Colonic mucosa (tissue), 4 donors: ENCODE measurements at places on chromosomes 1 and 21. TPM values are rescaled to one million over a fixed set of nuclear protein-coding genes. Genes with fewer than 3 reads are reported as not detected.

GRCh38 chr1:220979371-220979770, 100.1 kb downstream of the HLX start:
- no peak overlapping the region for H3K4me3 ChIP-seq
- DNase-seq, result no peak
- no peaks in the 10 kb centered on the region for H3K4me1 ChIP-seq
- H3K27me3 ChIP-seq, result no peaks in the 10 kb centered on the region
- H3K36me3 ChIP-seq, result no peaks in the 10 kb centered on the region
- H3K27ac ChIP-seq, result no peak overlapping the region

GUCA2A gene
- 195 TPM for total RNA-seq

- no peak overlapping the region for H3K4me3 ChIP-seq
- no peaks in the 10 kb centered on the region for H3K4me1 ChIP-seq
- H3K36me3 ChIP-seq, result no peaks in the 10 kb centered on the region
- no peaks in the 10 kb centered on the region for H3K27me3 ChIP-seq
Observed at GRCh38 chr1:55589671-55590297, 374.6 kb upstream of the USP24 start.

- no peak overlapping the region for H3K4me3 ChIP-seq
- no peaks in the 10 kb centered on the region for H3K27me3 ChIP-seq
- H3K4me1 ChIP-seq, result no peaks in the 10 kb centered on the region
- no peak for DNase-seq
Observed at GRCh38 chr1:196309386-196309785, 298.9 kb downstream of the KCNT2 start.

- H3K27me3 ChIP-seq, result no peaks in the 10 kb centered on the region
- no peak overlapping the region for H3K27ac ChIP-seq
- H3K4me1 ChIP-seq, result no peaks in the 10 kb centered on the region
- H3K36me3 ChIP-seq, result no peaks in the 10 kb centered on the region
Observed at GRCh38 chr21:45421071-45421845, 16.3 kb downstream of the COL18A1 start.

GRCh38 chr1:27816921-27817630, 13.5 kb upstream of the PPP1R8 start:
- peak overlapping the region; percentile 37 for H3K27ac ChIP-seq
- no peaks in the 10 kb centered on the region for H3K27me3 ChIP-seq
- H3K4me1 ChIP-seq, result no peaks in the 10 kb centered on the region

- DNase-seq, result peak; percentile 65
- H3K4me3 ChIP-seq, result no peak overlapping the region
- H3K27ac ChIP-seq, result peak overlapping the region; percentile 87
- no peaks in the 10 kb centered on the region for H3K27me3 ChIP-seq
- no peaks in the 10 kb centered on the region for H3K36me3 ChIP-seq
Observed at GRCh38 chr1:225440380-225441221, 12.8 kb upstream of the LBR start.

DNM3 gene
- 1.7 TPM for total RNA-seq

GRCh38 chr1:110118636-110119396, 6.6 kb downstream of the UBL4B start:
- no peak overlapping the region for H3K4me3 ChIP-seq
- H3K27me3 ChIP-seq, result no peaks in the 10 kb centered on the region
- no peak overlapping the region for H3K27ac ChIP-seq
- no peaks in the 10 kb centered on the region for H3K4me1 ChIP-seq

GRCh38 chr1:89834083-89834704, 13.4 kb downstream of the LRRC8D start:
- DNase-seq, result no peak
- no peak overlapping the region for H3K4me3 ChIP-seq
- no peak overlapping the region for H3K27ac ChIP-seq
- no peaks in the 10 kb centered on the region for H3K27me3 ChIP-seq
- no peaks in the 10 kb centered on the region for H3K36me3 ChIP-seq
- no peaks in the 10 kb centered on the region for H3K4me1 ChIP-seq

- no peak for DNase-seq
- no peak overlapping the region for H3K4me3 ChIP-seq
- H3K27ac ChIP-seq, result no peak overlapping the region
Observed at GRCh38 chr1:220241072-220241663, 31.1 kb downstream of the RAB3GAP2 start.

DNA sequence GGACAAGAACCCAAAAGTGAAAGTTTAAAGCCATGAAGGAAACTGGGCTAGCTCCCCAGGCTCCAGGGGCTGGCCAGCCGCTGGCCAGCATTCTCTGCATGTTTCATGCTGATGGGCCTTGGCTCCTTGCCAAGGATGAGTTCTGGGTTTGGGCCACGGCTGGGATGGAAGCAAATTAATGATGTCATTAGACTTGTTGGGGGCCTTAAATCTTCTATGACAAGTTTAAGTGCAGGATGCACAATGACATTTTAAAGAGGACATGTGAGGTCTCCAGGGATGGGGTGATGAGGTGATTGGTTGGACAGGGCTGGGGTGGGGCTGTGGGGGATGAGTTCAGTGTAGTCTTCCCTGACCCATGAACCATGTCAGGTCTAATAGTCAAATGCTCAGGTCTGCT, 199.6 kb downstream of the TRABD2B start:
- no peak overlapping the region for H3K4me3 ChIP-seq
- H3K27me3 ChIP-seq, result no peaks in the 10 kb centered on the region
- H3K4me1 ChIP-seq, result no peaks in the 10 kb centered on the region
- H3K27ac ChIP-seq, result no peak overlapping the region

DNA sequence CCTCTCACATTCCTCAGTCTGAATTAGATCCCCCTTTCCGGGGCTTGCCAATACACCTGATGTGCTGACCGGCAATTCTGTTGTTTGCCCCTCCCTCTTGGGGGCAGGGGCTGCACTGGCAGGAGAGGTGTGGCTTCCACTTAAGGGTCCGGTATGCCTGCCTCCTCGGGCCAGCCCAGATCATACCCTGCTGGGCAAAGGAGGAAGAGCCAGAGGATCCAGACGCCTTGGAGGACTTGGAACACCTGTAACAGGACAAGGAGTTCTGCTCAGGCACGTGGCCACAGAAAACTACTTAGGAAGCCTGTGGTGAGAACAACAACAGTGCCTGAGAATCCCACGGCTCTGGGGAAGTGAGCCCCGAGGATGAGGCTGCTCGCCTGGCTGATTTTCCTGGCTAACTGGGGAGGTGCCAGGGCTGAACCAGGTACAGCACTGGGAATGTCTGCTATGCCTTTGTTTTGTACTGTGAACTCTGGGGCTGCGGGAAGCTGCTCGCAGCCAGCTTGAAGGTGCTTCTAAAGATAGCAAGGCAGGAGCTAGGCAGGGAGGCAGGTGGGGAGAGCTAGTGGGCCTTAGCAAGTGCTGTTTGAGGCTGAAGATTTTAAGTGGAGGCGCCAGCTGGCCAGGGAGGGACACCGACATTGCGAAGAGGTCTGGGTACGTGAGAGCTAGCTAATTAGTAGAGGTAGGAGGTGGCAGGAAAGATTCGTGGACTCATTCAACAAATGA, at the start of gene SMPDL3B:
Gene SMPDL3B, plus strand, starts transcription at position 183 of the 732 bp plus-strand sequence. Its CDS starts 184 bp downstream, at position 367.
- H3K4me3 ChIP-seq, result peak within 1 kb of the TSS; percentile 38
- DNase-seq, result peak; percentile 88
- H3K27me3 ChIP-seq, result no peaks in the 10 kb centered on the region
- no peaks in the 10 kb centered on the region for H3K36me3 ChIP-seq

TMEM167B gene
- total RNA-seq, result 26.0 TPM

CHODL gene
- 0.53 TPM for total RNA-seq

DNA sequence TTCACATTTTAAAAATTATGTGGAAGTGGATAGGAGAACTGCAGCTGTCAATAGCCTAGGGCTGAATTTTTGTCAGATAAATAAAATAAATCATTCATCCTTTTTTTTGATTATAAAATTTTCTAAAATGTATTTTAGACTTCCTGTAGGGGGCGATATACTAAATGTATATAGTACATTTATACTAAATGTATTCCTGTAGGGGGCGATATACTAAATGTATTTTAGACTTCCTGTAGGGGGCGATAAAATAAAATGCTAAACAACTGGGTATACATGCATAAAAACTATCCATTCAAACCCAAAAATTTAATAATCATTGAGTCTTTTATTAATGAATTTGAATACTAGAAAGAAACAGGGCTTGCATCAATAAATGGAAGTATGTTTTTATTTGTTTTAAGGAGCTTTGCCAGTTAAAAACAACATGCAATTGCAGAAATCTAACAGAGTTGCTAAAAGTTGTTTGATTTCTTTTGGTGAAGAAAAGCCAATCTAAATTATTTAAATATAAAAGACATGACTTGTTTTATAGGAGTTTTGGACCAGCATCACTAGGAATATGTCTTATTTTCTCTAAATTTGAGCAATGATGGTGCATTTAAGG, 31.4 kb downstream of the CLCA1 start:
- peaks cover 8% of the 10 kb centered on the region for H3K4me1 ChIP-seq
- no peaks in the 10 kb centered on the region for H3K36me3 ChIP-seq
- no peak overlapping the region for H3K27ac ChIP-seq
- no peak for DNase-seq
- H3K4me3 ChIP-seq, result no peak overlapping the region

DNA sequence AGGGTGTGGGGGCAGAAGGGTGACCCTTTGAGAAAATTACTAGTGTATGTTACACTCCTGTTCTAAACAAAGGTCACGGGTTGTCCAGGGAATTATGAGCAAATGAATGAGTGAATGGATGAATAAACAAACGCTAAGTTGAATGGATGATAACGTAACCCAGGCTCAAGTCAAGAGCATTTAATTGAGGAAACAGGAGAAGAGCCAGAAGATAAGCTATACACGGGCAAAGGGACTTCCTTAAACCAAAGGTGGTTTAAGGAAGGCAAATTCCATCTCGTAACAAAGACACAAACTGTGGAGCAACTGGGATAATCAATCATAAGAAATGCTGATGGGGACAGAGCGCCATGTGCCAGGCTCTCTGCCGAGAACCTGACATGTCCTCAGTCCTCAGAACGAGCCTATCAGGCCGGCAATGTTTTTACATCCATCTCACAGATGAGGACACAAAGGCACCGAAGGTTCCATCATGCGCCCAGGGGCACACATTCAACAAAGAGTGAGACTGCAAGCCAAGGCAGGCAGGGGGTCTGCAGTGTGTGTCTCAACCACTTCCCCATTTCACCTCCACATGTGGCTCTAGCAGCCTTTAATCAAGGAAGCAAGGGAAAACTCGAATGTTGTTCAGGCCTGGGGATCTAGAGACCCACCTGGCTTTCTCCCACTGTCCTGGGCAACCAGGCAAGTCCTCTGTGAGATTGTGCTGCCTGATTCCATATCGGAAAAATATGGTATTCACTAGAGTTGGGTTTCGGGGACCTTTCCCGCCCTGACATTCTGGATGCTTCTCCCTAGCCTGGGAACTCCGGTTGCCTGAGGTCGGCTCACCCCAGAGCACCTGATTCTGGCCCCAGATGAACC, 126.8 kb upstream of the EDN2 start:
- no peak overlapping the region for H3K27ac ChIP-seq
- DNase-seq, result no peak
- H3K4me1 ChIP-seq, result no peaks in the 10 kb centered on the region
- no peak overlapping the region for H3K4me3 ChIP-seq
- H3K27me3 ChIP-seq, result no peaks in the 10 kb centered on the region

C1QC gene
- 80.9 TPM for total RNA-seq

TRIM62 gene
- 4.9 TPM for total RNA-seq

GRCh38 chr1:54018635-54019034, 649 bp upstream of the LDLRAD1 start:
- H3K27ac ChIP-seq, result no peak overlapping the region
- no peak overlapping the region for H3K4me3 ChIP-seq
- H3K36me3 ChIP-seq, result no peaks in the 10 kb centered on the region
- DNase-seq, result no peak

GRCh38 chr1:97377432-97378034, 543.3 kb downstream of the DPYD start:
- DNase-seq, result no peak
- H3K27me3 ChIP-seq, result no peaks in the 10 kb centered on the region
- no peak overlapping the region for H3K4me3 ChIP-seq
- H3K4me1 ChIP-seq, result no peaks in the 10 kb centered on the region
- no peak overlapping the region for H3K27ac ChIP-seq

DNA sequence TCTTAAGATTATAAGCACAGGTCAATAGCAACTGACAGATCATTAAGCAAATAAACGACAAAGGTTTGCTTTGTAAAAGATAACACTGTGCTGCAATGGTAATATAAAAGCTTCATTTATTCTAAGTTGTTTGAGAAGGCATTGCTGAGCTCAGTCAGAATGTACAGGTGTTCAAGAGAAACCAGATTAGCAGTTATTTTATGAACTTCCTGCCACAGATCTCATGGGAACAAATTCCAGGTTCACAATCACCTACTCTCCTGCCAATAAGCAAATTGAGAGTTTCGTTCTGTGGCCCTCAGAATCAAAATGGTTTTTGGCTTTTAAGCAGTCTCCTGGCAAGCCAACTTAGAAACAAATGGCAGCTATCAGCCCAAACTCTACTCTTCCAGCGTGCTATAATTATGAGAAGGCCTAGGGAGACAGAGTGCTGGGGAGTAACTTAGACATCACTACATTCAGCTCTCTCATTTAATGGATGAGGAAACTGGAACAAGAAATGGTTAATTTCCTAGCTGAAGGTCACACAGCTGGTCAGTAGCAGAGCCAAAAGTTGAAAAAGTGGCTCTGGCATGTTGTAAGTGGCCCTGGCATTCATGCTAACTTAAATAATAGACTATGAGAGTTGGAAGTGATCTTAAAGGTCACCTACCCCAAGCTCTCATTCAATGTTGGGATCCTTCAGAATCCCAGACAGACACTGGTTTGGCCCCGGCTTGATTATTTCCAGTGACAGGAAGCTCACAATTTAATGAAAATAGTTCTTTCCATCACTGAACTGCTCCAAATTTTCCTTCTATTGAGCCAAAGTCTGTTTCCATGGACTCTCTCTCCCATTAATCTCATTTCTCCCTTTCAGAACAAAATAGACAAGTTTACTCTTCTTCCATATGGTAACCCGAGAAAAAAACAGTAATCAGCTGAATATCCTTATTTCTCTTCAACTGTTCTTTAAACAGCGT, 82.6 kb upstream of the EDEM3 start:
- H3K4me3 ChIP-seq, result no peak overlapping the region
- H3K27ac ChIP-seq, result peak overlapping the region; percentile 10
- no peaks in the 10 kb centered on the region for H3K27me3 ChIP-seq
- peaks cover 7% of the 10 kb centered on the region for H3K4me1 ChIP-seq
- no peak for DNase-seq

OR10Z1 gene
- not detected for total RNA-seq

GRCh38 chr1:233700338-233700737, 86.4 kb downstream of the KCNK1 start:
- no peak for DNase-seq
- H3K36me3 ChIP-seq, result no peaks in the 10 kb centered on the region
- no peaks in the 10 kb centered on the region for H3K27me3 ChIP-seq
- H3K4me3 ChIP-seq, result no peak overlapping the region
- H3K4me1 ChIP-seq, result no peaks in the 10 kb centered on the region

DNA sequence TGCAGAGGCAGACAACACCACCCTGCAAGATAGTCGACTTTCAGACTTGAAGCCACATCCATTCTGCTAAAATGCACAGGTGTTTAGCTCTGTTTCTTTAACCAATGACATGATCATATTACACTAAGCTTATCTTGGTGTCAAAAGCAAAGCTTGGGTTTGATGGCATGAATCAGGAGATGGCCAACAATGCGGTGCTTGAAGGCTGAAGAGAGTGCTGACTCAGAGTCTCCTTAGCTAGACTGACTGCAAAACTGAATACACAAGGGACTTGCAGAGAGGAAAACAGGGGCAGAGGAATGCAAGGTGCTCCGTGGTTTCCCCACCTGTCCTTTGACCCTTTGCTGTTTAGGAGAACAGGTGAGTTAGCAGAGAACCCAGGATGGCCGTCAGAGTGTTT, 262.6 kb downstream of the SIPA1L2 start:
- DNase-seq, result no peak
- no peak overlapping the region for H3K4me3 ChIP-seq
- H3K27ac ChIP-seq, result no peak overlapping the region
- H3K36me3 ChIP-seq, result no peaks in the 10 kb centered on the region
- no peaks in the 10 kb centered on the region for H3K4me1 ChIP-seq

- no peak for DNase-seq
- H3K4me1 ChIP-seq, result no peaks in the 10 kb centered on the region
- H3K4me3 ChIP-seq, result no peak overlapping the region
Observed at GRCh38 chr1:2429780-2430591, 17.6 kb upstream of the PEX10 start.

SPATA21 gene
- not detected for total RNA-seq
